ENCODE measurements at places on chromosomes 4 and X.

- DNase-seq, result no peak
These were observed 63.2 kb upstream of the WWC2 start for GRCh38 chr4:183035726-183036415.

DNA sequence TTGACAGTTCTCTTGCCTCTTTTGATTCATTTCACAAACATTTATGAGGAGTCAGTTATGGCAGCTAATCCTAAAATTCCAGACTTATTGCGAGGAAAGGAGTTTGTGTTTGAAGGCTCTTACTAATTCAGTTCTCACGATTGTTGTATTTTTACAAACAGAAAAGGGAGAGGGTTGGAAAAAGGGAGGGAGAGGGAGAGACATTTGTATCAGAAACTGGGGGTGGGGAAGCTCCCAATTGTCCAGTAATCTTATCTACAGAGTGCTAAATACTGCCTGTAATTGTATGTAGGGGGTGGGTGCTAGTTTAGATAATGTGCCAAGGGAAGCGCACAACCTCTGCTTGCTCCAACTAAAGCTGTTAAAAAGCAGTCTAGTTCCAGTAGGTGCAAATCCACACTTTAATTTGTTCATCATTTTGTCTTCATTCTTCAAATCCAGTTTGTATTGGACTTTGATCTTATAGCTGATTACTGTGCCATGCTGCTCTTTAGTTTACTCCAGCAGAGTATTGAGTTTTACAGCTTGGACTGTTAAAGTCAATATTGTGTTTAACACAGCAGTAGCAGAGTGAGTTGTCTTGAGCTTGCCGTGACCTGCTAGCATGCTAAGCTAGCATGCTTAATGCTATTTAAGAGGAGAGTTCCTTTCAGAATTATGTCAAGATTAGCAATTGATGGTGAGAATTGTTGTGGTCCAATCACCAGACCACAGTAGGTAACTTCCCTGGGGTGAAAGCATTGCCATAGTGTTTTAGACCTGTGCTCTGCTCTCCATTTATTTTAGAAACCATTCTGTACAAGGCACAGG, 13.9 kb downstream of the FNIP2 start:
- DNase-seq, result no peak

DNA sequence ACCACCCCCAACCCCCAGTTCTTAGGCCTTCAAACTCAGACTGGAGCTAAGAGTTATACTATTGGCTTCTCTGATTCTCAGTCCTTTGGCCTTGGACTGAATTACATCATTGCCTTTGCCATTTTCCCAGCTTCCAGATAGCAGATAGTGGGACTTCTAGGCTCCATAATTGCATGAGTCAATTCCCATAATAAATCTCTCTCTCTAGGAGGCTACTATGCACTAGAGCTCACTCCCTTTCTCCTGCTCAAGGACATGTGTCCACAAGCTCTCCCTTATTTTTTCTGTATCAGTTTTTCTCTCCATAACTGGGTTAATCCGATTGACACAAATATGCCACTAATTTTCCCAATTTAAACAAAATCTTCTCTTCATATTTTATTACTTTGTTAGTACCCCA, 103.4 kb downstream of the REELD1 start:
- no peak for DNase-seq

- DNase-seq, result no peak
These were observed 5.6 kb downstream of the HAND2 start for GRCh38 chr4:173524218-173525117.

DNA sequence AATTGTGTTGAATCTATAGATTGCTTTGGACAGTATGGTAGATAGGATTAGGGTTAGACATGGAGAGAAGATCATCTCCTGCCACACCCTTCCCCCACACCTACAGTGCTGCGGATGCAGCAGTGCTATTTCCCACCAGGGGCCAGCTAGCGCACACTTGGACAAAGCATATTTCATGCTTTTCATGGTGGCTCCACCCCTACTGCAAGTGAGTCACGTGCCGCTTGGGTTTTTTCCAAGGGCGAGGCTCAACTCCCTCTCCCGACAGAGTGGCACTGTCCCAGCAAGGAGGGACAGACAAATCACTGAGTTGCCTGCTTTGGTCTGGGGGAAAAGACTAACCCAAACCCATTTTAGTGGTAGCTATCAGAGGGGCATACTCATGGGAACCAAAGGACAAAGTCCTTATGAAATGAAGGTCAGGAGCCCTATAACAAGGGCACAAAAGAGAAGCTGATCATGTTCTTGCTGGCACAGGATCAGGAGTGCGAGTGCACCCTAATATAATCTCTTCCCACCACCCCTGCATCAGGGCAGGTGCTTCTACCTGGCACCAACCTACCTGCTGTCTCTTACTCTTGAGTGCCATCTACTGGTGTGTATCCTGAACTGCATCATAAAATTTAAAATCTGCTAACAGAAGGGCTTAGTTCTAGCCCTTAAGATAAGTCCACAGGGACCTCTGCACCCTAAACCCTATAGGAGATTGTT, 55.1 kb upstream of the PGAM4 start:
- DNase-seq, result peak; percentile 8

- no peak for DNase-seq
These were observed 17.1 kb upstream of the CT47C1 start for GRCh38 chrX:119055687-119056086.

DNA sequence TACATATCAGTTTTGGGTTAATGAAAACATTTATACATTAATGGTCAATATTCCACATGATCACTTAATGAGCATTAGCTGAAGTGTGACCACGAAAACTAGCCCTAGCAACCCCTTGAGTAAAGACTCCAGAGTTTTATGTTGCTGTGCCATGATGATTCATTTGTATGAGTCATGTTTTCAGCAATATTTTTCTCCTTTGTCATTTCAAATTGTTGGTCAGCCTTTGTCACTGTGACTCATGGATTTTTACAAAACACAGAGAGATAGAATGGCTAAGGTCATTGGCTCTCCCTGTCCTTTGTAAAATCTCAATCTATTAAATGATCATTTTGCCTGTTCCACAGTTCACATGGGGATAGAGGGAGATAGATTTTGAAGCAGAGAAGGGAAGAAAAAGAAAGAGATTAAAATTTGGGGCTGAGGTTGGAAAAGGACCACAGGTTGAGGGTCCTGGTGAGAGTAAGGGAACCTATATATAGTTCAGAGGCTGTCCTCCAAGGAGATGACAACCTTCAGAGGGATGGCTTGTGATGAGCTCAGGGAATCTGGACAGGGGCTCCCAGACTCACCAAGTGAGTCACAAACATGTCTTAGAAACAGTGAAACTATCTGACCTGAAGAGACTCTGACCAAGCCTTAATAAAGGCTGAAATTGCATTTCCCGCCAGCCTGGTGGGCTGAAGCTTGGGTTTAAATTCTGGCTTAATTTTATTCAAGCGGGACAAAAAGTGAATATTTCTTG, 25.6 kb downstream of the NR0B1 start:
- DNase-seq, result peak; percentile 81

GRCh38 chrX:11558972-11559371, 106.7 kb downstream of the ARHGAP6 start:
- DNase-seq, result peak; percentile 4

DNA sequence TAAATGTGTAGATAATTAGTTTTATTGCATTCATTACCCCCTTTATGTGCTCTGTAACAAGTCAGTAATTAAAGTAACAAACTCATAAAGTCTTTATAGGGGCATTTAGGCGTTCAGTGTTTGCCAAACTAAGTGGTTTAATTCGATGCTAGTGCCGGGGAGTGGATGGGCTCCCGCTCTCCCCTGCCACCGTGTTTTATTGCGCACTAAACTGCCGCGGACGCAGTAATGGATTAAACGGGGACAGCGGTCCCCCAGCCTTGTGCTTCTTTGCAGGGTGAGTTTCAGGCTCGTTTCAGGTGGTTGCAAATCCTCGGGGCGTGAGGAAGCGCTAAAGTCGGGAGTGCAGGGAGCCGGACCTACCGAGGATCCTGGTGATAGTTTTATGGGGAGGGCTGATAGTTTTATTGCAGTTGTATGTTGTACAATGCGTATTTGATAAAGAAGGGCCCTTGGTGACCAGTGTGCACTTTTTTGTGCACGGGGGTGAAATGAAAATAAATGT, 1.6 kb upstream of the PHOX2B start:
- DNase-seq, result no peak

GRCh38 chrX:37424000-37424429, 74.9 kb downstream of the PRRG1 start:
- no peak for DNase-seq

DNA sequence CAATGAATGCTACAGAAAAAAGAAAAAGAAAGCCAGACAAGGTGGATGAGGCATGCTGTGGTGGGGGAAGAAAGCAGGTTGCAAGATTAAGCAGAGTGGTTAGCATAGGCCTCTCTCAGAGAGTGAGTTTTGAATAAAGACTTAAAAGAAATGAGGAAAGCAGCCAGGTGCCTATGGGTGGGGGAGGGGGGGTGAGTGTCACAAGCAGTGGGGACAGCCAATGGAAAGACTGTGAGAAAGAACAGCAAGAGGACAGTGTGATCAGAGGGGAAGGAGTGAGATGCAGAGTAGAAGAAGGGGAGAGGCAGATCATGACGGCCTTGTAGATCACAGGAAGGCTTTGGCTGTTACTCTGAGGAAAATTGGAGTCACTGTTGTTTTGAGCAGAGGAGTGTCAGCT, 162.5 kb downstream of the SOX3 start:
- no peak for DNase-seq

- DNase-seq, result peak; percentile 40
These were observed 17.5 kb upstream of the SH3KBP1 start for GRCh38 chrX:19904778-19905367.

DNA sequence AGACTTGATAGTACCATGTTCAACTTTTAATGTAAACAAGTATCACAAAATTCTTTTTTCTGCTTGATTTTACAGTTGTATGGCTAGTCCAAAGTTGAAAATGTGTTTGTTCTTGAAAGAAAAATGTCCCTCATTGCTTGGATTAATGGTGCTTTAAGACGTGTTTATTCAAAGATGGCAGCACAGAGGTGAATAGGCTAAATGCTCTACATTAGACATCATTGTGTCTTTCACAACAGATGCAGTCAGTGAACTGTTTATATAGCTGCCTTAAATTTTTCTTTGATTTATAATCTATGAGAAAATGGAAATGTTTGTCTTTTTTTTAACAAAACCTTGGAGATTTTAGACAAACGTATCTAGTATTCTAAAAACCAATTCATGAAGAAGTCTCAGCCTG, 137.3 kb downstream of the BMPR1B start:
- DNase-seq, result no peak

- DNase-seq, result no peak
These were observed 403.6 kb upstream of the ANXA10 start for GRCh38 chr4:167688660-167689142.

DNA sequence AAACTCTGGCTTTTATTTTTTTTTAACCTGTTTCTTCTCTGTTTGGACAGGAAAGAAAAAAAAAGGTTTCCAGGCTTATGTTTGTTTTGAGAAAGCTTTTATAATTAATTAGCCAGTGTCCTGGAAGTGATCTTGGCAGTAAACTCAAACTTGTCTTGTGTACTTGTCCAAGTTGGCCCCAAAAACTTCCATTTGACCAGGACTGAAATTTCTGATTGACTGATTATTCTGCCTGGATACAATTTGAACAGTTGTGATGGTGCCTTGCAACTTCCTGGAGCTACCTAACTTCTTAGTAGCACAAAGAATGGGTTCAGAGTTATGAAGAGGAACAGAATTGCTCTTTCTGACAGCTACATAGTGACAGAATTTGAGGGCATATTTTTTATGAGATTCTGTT, 62.0 kb downstream of the SLC4A4 start:
- no peak for DNase-seq

DNA sequence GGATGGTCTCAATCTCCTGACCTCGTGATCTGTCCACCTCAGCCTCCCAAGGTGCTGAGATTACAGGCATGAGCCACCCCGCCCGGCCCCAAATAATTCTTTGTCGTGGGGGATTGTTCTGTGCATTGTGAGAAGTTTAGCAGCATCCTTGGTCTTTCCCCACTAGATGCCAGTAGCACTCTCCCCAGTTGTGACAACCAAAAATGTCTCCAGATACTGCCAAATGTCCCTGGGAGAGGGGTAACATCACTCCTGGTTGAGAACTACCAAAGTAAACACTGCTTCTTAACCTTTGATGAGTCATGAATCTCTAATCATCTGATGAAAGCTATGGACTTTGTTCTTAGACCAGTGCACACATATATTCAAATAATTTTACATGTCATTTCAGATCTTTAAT, 90.7 kb upstream of the BRS3 start:
- DNase-seq, result no peak

- DNase-seq, result no peak
These were observed 114.8 kb downstream of the STOX2 start for GRCh38 chr4:184019667-184020623.

DNA sequence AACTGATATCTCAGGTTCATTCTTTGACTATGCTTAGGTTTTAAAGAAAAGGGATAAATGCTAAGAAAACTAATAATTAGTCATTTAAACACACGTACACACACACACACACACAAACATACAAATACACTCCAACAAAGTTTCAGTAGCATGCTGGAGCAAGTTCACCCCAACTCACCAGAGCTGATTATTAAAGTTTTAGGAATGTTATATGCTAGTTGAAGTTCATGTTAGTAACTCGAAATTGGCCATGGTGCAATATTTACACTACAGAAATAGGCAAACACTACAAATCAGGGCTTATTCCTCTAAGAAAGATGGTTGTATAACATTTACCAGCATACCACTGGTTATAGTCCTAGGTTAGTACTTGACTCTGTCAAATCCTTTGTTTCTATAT, 384.0 kb upstream of the DIPK2B start:
- DNase-seq, result no peak

GRCh38 chrX:147342197-147342596, 527.7 kb upstream of the CXorf51A start:
- no peak for DNase-seq

- DNase-seq, result peak; percentile 30
These were observed 88.3 kb upstream of the UNC5C start for GRCh38 chr4:95637043-95637600.

DNA sequence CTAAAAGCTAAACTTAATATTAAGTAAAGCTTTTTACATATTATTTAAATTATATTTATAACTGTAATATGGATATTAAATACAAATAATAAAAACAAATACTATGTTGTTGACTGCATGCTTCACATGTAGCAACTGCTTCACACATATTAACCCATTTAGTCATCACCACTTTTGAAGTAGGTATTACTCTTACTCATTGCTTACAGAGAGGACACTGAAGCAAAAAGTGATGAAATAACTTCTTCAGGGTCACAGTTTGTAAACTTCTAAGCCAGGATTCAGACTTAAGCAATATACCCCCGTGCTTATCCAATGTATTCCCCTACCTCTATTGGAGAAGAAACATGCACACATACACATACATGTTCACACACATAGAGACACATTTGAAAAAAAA, 166.6 kb downstream of the DKK2 start:
- DNase-seq, result no peak

- DNase-seq, result no peak
These were observed 71.7 kb downstream of the FBXW7 start for GRCh38 chr4:152464030-152464823.

- DNase-seq, result no peak
These were observed 15.9 kb downstream of the CTAG1A start for GRCh38 chrX:154600759-154601374.

Measured in ACHN (cell line).